ENCODE measurements at places on chromosomes 3 and 15. TPM values are rescaled to one million over a fixed set of nuclear protein-coding genes. Genes with fewer than 3 reads are reported as not detected.

- peak; percentile 26 for DNase-seq
Observed at GRCh38 chr15:70486451-70487386, 276.6 kb downstream of the UACA start.

DNA sequence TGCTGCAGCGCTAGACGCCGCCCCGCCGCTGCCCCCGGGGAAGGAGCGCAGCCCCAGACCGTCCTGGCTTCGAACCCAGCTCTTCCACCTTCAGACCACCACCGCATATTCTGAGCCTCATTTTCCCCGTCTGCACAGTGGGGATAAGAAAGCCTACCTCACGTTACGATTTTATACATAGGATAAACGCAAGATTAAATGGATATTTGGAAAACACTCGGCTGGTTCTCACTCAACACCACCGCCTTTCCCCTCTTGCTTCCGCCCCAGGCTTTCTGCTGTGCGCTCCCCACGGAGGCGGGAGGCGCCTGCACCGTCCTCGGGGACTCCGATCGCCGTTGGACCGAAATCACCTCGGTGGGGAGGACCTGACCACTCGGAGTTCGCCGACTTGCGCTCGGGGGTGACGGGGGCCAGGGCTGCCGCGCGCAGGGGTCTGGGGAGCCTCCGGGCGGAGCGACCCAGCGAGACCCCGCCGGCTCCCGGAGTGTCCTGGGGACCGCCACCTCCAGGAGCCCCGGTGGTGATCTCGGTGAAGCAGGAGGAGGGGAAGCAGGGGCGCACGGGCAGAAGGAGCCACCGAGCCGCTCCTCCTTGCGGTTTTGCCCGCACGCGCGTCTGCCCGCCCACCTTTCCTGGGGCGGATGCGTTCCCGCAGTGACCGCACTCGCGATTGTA, 4.0 kb downstream of the FBXL22 start:
- peak; percentile 61 for DNase-seq

- no peak for DNase-seq
Observed at GRCh38 chr15:50298340-50298739, 32.8 kb upstream of the HDC start.

GRCh38 chr3:95172164-95172943, 1109.5 kb downstream of the NSUN3 start:
- DNase-seq = no peak

DNA sequence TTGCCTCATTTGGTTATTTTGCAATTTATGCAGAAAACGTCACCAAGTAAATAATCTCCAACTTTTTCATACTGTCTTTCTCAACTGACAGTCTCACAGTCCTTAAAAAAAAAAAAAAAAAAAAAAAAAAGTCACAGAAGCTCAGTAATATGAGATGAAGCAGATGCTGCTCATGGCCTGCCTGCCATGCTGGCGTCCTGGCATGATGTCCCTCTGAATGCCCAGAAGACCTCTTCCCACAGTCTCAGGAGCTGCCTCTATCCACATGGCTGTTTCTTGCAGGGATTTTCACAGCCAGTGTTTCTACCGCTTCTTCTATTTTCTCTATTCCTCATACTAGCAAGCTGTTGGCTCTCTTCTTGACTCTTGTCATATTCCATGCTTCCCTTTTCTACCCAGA, 87.7 kb downstream of the TGFBR2 start:
- no peak for DNase-seq

- DNase-seq = no peak
Observed at GRCh38 chr3:144128108-144128892, 156.7 kb downstream of the DIPK2A start.

- DNase-seq = no peak
Observed at GRCh38 chr3:37701734-37702433, 159.8 kb upstream of the CTDSPL start.

- peak; percentile 6 for DNase-seq
Observed at GRCh38 chr3:151838574-151839312, 24.8 kb downstream of the AADAC start.

DNA sequence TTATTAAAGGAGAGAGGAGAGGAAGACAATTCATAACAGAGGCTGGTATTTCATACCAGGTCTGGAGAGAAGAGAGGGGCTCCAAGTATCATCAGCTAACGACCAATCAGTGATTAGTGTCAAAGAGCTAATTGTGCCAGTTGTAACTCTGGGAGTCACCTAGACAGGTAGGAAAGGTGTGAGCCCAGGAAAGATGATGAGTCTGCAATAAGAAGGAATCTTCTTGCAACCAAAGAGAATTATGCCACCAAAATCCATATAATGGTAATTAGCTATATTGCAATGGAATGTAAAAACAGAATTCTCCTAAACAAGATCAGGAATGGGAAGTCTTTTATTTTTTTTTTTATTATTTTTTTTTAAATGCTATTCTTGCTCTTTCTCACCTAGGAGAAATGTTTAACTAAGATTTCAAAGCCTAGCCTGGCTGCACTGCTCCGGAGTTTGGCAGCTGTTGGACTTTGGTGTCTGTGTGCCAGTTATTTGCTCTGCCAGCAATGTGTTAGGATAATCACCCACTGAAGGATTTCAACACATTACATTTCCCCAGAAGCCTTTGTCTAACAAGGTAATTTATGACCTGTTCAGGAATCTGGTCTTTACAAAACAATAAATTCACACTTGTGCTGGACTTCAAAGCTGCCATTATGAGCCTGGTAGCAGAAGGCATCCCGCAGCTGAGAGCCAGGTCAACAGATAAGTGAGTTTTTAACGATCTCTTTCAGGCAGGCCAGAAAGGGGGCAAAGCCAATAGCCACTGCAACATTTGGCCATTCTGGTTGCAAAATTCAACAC, 89.4 kb downstream of the FOXB1 start:
- DNase-seq = no peak

DNA sequence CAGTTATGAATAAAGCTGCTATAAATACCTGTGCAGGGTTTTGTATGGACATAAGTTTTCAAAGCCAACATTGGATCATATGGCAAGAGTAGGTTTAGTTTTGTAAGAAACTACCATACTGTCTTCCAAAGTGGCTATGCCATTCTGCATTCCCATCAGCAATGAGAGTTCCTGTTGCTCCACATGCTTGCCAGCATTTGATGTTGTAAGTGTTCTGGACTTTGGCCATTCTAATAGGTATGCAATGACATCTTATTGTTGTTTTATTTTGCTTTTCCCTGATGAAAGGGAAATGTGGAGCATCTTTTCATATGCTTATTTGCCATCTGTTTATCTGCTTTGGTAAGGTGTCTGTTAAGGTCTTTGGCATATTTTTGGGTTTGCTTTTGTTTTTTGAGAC, 22.2 kb upstream of the BLM start:
- DNase-seq = no peak

GRCh38 chr3:173690542-173691180, 293.1 kb downstream of the NLGN1 start:
- no peak for DNase-seq

- no peak for DNase-seq
Observed at GRCh38 chr3:45568848-45569762, 25.4 kb upstream of the LIMD1 start.

- DNase-seq = no peak
Observed at GRCh38 chr3:88000853-88001252, 58.0 kb downstream of the CGGBP1 start.

DNA sequence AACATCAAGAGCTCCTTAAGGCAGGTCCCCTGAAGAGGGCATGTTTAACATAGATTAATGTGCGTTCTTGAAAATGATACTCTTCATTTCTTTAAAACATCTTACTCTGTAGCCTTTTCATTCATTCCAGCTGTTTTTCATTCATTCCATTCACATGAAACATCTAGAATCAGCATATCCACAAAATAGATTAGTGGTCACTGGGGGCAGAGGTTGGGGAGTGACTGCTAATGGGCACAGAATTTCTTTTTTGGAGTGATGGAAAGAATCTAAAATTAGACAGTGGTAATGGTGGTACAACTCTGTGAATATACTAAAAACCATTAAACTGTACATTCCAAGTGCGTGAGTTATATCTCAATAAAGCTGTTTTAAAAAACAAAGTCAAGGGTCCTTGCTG, 15.4 kb upstream of the CXCR6 start:
- no peak for DNase-seq

GRCh38 chr3:48989126-48989795, 780 bp upstream of the P4HTM start:
- peak; percentile 19 for DNase-seq

- no peak for DNase-seq
Observed at GRCh38 chr3:150757768-150758167, 5.2 kb downstream of the SIAH2 start.

GRCh38 chr3:4528320-4528719, 35.2 kb downstream of the ITPR1 start:
- no peak for DNase-seq

DNA sequence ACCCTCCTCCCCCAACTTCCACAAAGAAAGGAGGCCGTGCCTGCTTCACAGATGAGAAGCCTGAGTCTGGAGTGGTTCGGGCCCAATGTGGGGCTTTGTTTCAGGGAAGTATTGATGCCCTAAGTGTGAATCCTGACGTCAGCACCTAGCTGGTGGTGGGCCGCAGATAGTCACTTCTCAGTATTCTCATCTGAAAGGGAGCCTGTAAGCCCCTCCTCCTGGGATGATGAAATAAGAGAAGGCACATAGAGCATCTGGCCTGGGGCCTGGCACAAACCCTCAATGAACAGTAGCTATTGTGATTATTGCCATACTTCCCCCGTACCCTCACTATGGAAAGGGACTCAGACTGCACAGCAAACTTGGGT, 24.8 kb downstream of the LINGO1 start:
- DNase-seq = no peak

DNA sequence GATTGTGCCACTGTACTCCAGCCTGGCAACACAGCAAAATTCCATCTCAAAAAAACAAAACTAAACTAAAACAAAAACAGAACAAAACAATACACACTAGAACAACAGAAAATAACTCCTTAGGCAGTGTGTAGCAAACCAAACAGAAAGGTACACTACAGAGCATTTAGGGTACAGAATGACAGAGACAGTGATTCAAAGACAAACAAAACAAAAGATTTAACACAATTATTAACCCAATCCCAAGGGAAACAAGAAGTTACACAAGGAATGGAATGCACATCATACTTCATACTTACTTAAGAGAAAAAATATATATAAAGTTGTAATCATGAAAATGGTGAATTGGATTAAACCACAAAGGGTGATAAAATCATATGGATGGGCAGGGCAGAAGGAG, 12.9 kb downstream of the SLC25A20 start:
- DNase-seq = no peak

GRCh38 chr15:79093352-79093935, 2.9 kb upstream of the RASGRF1 start:
- DNase-seq = no peak

DNA sequence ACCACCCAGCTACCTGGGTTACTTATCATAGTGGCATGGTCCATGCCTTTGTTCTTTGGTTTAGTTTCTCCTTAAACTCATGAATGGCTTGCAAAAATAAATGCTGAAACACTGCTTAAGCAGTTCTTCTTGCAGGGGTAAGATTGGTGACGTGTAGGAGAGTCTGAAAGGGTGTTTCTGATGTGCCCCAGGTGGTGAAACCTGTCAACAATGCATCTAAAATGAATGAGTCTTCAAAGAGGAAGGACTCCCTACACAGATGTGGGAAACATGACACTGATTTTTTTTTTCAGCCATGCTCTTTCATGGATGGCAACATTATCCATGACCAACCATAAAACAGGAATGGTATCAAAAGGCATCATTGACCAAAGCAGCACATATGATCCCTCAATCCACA, 72.0 kb downstream of the KCNH8 start:
- no peak for DNase-seq

GRCh38 chr3:196920733-196921132, 21.6 kb downstream of the NCBP2 start:
- no peak for DNase-seq

DNA sequence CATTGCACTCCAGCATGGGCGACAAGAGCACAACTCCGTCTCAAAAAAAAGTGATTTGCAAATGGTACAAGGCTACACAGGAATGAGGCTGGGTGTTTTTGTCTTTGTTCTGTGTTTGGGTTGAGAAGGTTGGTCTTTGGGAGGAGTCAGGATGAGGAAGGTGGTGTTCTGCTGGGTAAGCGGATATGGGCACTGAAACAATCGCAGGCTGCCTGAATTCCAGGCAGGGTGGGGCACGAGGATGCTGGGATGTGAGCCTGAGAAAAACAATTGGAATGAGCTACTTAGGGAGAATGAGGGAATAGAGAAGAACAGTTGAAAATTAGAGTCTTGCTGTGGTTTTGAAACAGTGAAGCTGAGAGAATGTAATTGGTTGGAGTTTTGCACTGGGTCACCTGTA, 51.6 kb downstream of the ZBTB38 start:
- DNase-seq = no peak

DNA sequence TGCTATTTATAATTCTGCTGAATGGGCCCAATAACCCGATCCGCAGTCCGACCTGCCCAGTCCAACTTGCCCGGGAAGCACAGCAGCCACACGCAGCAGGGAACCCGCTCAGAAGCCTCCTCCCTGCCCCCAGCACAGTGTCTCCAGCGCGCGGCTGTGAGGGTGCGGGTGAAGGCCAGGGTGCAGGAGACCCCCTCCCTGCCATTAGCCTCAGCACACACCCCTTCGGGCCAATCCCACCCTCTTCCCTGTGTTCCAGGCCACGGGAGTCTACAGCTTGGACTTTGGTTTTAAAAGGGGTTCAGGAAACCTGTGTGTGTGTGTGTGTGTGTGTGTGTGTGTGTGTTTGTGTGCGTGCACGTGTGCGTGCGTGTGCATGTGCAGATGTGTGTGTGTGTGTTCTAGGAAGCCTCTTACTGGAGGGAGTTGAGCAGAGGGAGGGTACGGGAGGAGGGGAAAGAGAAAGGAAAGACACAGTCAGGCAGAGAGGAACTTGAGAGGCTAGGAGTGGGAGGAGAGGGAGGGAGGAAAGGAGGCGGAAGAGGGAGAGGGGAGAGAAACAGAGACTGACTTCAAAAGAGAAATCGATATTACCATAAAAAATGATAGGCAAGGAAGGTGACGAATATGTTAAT, 34.2 kb downstream of the ATP2B2 start:
- DNase-seq = no peak

DNA sequence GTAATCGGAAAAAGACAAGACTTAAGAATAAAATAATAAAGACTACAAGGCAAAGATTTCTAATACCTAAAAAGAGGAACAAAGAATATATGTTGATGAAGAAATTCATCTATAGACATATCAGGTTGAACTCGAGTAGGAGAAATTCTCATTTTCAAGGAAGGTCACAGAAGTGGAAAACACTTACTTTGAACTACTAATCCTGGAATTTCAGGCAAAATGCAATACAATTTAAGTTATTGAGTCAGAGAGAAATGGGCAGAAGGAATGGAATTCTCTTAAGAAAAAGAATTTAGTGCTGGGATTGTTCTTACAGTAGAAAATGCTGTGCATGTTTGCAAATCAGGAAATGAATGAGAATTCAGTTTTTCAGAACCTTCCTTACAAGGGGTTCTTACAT, 135.9 kb upstream of the TGFBR2 start:
- DNase-seq = no peak

- no peak for DNase-seq
Observed at GRCh38 chr15:77989296-77990143, 88.0 kb downstream of the TBC1D2B start.

Gene ROPN1
- not detected for polyA plus RNA-seq

Gene MB21D2
- 3.1 TPM for polyA plus RNA-seq

Gene CYP8B1
- not detected for polyA plus RNA-seq

Gene ACKR4
- not detected for polyA plus RNA-seq

Gene THPO
- not detected for polyA plus RNA-seq

Gene SLC33A1
- 12.5 TPM for polyA plus RNA-seq

Gene CPNE4
- polyA plus RNA-seq = not detected

Gene NOX5
- not detected for polyA plus RNA-seq

Gene POPDC2
- polyA plus RNA-seq = 2.6 TPM

Gene CD96
- 265 TPM for polyA plus RNA-seq

Gene SERPINI2
- polyA plus RNA-seq = not detected

Gene LIPH
- not detected for polyA plus RNA-seq

Gene SEMA3B
- not detected for polyA plus RNA-seq

Gene SLC30A4
- polyA plus RNA-seq = 2.4 TPM

Gene CFAP20DC
- 0.18 TPM for polyA plus RNA-seq

Gene FRMD5
- 0.21 TPM for polyA plus RNA-seq

Measured in naive thymus-derived CD8-positive, alpha-beta T cell (primary cell).